Large intestine (tissue), 12 donors: ENCODE measurements at places on chromosomes 2 and 18. TPM values are rescaled to one million over a fixed set of nuclear protein-coding genes. Genes with fewer than 3 reads are reported as not detected.
A peak's percentile ranks its signal among the peaks of the same experiment; 100 is the strongest.

DNA sequence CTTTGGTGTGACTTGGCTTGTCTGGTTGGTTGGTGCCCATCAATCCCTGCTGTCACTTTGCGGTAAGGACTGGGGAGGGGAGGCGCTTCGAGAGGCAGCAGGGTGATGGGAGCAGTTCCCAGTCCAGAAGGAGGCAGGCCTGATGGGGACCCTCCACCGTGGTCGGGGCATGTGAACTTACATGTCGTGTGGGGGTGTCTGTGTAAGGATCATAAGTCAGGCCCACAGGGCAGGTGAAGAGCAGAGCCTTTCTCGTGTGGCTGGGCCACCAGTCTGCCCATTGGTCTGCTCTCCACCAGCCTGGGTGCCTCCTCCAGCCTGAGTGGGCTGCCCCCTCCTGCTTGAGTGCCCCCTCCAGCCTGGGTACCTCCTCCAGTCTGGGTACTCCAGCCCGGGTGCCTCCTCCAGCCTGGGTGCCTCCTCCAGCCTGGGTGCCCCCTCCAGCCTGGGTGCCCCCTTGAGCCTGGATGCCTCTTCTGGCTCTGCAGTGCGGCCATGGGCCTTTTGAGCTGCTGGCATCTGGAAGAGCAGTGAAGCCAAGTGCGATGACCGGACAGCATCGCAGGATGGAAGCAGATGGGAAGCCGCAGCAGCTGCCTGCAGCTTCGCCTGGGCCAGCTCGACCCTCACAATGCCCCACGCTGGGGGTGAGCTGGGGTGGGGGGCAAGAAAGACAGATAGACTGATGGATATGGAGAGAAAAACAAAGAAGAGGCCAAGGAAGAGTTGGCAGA lies 25.0 kb downstream of the ATOH8 start:
- DNase-seq, result no peak

DNA sequence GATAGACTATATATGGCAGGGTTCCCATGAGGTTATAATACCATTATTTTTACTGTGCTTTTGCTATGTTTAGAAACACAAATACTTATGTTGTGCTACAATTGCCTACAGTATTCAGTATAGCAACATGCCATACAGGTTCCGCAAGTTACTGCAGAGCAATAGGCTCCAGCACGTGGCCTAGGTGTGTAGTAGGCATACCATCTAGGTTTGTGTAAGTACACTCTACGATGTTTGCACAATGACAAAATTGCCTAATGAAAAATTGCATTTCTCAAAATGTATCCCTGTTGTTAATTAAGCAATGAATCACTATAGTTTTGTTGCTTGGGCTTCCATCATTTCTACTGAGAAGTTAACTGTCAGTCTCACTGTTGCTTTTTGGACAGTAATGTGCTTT lies 9.8 kb downstream of the CD302 start:
- peak; percentile 55 for DNase-seq

- no peak for DNase-seq
These were observed 11.3 kb upstream of the KCNF1 start for GRCh38 chr2:10900216-10901109.

GRCh38 chr2:60412027-60412426 lies 141.4 kb downstream of the BCL11A start:
- DNase-seq, result no peak

DNA sequence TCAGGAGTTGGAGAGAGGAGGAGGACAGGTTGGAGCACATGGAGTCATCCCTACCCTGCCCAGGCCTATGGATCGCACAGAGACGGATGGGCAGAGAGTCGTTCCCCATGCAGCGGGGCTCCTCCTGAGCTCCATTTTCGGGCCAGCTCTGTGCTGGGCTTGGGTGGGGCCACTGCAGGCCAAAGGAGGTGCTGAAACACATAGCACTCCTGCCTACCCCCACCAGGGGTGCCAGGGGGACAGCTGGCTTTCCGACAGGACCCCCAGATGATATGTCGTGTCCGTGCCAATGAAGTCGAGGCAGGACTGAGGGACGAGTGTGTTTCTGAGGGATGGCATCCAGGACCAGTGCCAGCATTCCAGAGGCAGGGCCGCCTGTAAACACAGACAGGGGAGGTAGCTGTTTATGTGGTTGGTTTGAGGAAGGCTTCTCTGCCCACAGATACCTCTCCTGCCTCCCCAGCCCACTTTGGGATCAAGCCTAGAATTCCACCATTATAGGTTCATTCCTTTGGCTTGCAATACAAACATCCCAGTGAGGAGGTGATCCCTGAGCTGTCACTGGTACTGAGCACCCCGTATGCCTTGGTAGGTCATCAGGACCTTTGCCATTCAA lies 116.6 kb downstream of the GLI2 start:
- DNase-seq, result no peak

DNA sequence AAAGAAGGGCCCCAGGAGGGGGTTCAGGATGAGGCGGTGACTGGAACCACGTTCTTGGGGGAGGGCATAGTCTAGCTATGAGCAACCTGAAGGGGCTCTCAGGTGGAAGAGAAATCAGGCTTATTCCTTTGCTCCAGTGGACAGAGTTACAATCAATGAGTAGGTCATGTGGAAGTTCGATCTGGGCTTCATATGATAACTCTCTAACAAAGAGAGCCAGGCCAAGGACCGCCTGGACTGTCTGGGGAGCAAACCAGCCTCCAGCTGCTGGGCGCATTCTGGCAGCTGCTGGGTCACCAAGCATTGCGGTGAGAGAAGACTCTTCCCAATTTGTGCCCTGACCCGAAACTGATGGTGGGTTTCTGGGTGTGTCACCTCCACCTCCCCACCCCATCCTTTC lies 180.3 kb upstream of the SMAD2 start:
- no peak for DNase-seq

DNA sequence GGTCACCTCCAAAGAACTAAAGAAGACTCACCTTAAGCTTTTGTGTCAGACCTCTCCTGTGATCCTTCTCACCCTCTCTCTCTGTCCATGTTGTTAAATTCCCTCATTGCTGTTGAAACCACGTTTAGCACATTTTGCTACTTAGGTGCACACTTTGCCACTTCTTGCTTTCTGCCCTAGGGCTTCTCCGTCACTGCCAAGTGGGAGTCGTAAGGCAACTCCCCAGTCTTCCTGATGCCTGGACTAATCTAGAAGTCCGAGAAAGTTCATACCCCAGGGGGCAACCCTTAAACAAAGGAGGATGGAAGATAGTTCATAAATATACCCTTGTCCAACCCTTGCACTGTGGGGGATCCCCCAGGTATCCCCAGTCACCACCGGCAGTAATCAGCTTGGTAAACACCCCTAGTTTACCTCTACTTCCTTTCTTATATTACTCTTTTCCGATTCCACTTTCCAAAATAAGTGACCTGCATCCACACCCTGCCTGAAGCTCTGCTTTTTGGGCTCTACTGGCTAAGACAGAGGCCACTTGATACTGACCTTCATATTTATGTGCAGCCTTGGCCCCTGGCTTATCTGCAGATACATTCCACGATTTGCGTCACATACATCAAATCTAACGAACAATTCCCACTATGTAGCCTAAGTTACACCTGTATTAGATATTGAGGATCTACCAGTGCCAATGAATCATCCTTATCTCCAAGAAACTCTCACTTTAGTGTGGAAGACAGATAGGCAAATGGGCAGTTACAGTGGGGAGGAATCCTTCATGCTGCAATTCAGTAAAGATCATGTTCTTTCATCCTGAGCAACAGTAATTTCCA lies 776.2 kb downstream of the RNF144A start:
- no peak for DNase-seq

GRCh38 chr18:12579775-12580174 lies 78.1 kb downstream of the SPIRE1 start:
- DNase-seq, result no peak

The RBM43 gene
- polyA plus RNA-seq, result 5.0 TPM
